KG1 (cell line): ENCODE measurements at places on chromosomes 6 and 20.

DNA sequence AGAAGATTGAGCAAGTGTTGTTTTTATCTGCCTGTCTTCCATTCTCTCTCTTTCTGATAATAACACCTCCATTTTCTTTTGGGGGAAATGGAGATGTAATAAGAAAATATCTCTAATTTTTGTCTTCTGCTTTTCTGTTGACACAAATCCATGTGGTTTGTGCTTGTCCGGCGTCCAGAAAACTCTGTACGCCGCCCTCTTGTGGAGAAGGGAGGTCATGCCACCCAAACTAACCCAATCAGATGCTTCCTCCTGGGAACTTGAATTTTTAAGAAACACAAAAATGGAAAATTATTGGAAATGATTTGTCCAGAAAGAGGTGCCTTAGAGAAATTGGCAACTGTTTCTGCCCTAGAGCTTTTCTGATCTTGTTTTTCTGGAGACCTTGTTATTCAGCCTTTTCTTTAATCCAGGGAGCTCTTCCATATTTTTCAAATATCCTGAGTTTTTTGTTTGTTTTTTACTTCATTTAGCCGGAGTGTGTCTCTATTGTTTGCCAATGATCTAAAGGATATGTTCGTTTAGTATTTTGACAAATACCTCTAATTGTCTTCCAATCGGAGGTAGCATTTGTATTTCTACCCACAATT is 17.8 kb upstream of the FNDC1 start:
- no peak for DNase-seq

DNA sequence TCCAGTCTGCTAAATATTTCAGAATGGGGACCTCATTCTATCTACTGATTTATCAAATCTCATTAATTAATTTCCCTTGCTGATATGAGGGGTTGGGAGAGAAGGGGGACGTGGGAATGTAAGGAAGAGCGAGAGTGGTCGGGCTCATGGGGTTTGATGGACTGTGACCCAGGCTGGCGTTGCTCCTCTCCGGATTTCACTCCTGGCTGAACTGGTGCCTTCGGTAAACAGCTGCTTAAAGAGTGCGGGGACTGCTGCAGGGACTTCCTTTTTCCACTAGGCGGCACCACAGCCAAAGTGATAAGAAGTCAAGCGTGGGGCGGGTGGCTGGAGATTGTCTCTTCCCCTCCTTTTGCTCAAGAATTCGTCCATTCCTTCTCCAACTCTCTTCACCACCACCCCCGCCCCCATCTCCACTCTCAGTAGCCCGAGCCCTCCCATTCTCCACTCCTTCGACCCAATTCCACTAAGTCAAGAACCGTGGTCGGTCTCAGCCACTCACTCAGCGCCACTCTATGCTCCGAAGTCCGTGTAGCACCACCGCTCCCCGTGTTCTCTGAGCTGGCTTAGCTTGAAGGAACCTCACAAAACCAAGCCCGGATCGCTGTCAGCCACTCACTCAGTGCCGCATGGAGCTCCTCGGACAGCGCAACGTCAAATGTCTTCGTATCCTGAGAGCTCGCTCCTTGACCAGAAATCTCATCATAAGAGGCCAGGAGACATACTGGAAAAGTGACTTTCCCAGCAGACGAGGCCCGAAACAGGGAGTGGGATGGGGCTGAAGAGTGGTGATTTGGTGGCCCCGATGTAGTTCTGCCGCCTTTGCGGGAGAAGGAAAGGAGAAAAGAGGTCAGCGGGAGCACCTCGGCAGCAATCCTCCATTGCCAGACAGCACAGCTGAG is 9.7 kb downstream of the TRIM31 start:
- DNase-seq, result peak; percentile 55

- no peak for DNase-seq
These were observed 28.3 kb downstream of the PARD6B start for GRCh38 chr20:50759678-50760077.

GRCh38 chr6:74889635-74890034 is 316.2 kb downstream of the COL12A1 start:
- no peak for DNase-seq

DNA sequence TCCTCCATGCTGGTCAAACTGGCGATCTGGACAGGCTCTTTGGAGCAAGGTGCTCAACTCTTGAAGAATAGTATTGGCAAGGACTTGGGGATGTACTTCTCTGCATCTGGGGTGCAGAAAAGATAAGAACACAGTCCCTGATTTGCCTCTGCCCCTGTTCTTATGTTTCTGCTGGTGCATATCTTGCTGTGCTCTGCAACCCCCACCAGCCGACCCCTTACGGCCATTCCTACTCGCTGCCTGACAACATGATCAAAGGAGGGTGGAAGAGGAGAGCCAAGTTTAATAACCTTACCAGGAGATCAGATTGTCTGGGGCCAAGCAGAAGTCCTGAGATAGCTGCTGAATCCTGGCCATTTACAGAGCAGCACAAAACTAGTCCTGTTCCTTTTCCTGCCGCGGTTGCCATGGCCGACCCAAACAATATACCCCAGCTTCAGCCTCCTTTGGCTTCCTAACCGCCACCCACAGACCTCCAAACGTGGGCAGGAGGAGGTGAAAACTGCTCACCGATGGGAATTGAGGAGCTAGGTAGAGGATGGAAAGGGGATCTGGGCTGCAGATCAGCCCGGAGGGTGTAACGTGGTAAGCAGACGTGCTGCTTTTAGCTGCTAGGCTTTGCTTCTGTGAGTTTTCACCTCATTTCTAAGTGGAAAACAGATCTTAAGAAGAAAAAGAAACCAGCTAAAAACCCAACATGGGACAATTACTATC is 60.9 kb downstream of the ATXN1 start:
- DNase-seq, result peak; percentile 66

DNA sequence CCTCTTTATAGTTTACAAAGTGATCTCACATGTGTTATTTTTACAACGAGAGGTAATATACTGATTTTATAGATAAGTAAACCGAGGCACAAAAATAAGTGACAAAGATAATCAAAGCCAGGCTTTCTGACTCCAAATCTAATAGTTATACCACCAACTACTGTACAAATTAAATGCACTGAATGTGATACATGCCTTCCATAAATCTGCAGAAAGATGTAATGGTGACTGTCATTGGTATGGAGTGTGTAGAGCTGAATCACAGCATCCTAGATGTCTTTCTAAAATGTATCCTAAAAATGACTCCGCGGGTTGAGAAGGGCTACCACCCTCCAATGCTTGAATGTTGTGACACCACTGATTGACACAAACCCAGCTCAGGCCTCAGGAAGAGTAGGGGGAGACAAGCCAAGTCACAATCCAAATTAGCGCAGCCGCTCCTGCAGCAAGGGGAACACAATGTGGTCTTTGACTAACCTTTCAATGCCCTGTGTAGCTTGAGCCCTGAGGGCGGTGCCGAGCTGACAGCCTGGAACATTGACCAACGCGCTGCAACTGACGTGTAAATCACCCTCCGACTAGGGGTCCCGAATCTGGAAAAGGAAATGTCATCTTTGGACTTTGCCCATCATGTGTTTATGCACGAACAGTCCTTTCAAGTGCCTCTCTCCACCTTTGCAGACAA is 136.8 kb downstream of the OLIG3 start:
- no peak for DNase-seq

- no peak for DNase-seq
These were observed 265.4 kb upstream of the RNF24 start for GRCh38 chr20:4280731-4281130.

GRCh38 chr6:30533460-30534294 is 22.6 kb downstream of the GNL1 start:
- DNase-seq, result no peak

GRCh38 chr6:6006006-6006427 is 708 bp downstream of the NRN1 start:
- no peak for DNase-seq

DNA sequence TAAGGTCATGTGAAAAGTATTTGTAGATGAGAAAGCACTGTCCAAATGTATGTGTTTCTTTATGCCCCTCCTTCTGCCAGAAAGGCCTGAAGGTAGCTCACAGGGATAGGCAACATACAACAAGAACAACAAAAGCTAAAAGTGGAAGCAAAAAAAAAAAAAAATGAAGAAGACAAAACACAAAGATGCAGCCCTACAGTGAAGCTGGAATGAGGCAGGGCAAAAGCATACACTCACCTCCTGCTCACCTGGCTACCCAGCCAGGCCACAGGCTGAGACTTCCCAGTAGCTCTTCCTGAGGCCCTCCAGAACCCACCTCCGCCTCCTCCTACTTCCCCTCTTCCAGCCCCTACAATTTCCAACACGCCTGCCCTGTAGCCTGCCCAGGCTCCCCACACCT is 2.4 kb downstream of the UNC5CL start:
- no peak for DNase-seq

- DNase-seq, result peak; percentile 31
These were observed 920 bp downstream of the GJA1 start for GRCh38 chr6:121436274-121436857.

DNA sequence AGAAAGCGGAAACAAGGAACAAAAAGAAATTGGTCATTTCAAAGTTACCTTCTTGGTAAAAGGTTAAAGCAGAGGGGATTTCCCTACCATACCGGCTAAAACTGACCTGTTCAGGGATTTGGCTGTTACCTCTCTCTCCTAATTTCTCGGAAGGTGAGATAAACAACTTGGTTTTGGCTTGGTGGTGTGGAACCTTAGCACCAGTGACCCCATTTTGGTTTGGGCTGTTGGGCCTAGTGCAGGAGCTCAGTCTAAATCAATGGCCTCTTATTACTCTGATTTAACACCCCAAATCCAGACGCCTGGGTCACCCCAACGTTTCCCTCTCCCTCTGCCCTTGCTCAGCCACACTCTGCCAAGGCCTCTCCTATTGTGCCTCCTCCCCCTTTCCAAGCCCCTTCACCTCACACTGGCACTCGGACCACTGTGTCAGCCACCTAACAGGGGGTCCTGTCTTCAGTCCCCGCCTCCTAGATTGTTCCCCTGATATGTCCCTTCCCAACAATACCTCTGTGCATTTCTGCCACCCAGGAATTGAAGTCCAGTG is 8.3 kb downstream of the NCR2 start:
- no peak for DNase-seq

GRCh38 chr6:89928604-89929003 is 34.3 kb downstream of the GJA10 start:
- no peak for DNase-seq

DNA sequence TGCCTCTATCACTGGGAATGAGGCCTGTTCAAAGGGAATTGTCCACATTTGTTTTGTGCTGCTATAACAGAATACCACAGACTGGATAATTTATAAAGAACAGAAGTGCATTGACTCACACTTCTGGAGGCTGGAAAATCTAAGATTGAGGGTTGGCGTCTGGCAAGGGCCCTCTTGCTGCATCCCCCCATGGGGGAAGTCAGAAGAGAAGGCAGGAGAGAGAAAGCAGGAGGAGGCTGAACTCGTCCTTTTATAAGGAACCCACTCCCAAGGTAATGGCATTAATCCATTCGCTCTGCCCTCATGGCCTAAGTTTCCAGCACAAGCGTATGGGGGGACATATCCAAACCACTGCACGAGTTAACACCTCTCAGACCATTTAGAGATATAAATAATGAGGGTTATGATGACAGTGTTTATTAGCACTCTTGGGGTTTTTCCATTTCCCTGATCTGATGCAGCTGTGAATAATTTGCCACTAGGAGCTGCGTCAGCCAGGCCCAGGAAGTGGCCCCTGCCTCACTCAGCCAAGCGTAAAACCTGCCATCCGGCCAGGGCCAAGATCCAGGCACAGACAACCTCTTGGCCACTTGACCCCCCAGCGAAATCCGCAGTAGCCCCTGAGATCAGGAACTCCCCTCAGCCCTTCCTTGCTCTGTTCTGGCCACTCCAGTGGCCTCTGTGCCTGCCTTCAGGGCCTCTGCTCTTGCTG is 14.2 kb upstream of the SLCO4A1 start:
- no peak for DNase-seq

DNA sequence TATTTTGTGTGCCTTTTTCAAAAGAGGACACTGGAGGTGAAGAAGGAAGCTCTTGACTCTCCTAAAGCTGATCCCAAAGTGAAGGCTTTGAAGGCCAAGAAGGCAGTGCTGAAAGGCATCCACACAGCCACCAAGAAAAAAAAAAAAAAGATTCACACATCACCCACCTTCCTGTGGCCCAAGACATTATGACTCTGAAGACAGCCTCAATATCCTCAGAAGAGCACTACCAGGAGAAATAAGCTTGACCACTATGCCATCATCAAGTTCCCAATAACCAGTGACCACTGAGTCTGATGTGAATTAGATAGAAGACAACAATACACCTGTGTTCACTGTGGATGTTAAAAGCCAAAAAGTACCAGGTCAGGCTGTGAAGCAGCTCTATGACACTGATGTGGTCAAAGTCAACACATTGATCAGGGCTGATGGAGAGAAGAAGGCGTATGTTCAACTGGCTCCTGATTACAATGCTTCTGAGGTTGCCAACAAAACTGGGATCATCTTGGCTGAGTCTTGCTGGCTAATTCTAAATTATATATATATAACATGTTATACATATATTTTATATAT is 59.4 kb downstream of the PLCG1 start:
- DNase-seq, result no peak

GRCh38 chr20:48826883-48827771 is 672 bp downstream of the PREX1 start:
- no peak for DNase-seq

- no peak for DNase-seq
These were observed 240.6 kb downstream of the FOXC1 start for GRCh38 chr6:1850121-1850839.

GRCh38 chr20:8735674-8736073 is 333.2 kb upstream of the PLCB4 start:
- DNase-seq, result no peak

DNA sequence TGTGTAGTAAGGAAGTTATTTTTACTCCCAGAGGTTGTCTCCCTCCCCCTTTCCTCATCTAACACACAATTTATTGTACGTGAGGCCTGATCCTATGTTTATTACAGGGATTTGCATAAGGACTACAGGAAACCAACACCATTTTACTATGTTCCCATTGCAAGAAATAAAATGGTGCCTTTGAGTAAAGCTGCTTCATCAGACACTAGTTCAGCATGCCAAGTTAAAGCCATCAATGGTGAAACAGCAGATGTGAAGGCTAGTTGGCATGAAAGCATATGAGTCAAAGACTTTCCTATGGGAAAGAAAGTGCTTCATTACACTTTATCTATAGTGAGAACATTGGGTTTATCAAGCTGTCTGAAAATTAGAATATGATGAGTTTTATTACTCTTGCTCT is 543.0 kb downstream of the GRIK2 start:
- no peak for DNase-seq

DNA sequence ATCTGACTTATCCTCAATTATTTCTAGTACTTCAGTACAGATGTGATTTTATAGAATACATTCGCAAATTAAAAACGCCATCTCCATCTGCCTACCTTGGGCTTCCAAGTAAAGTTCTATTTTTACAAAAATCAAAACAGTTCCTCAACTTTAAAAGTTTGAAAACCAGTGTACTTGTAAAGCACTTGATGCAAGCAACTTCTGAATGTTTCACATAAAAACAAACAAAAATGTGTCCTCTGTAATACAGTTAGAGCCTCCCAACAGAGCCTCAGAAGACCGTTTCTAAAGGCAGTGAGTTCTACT is 384 bp upstream of the MANEA start:
- no peak for DNase-seq

GRCh38 chr6:14693301-14694192 is 552.3 kb upstream of the JARID2 start:
- no peak for DNase-seq
